Ecto neural progenitor cell (in vitro differentiated cells): ENCODE measurements at places on chromosomes 6 and 20.

- DNase-seq, result no peak
Measured at GRCh38 chr6:85580118-85580877, 13.4 kb downstream of the SNX14 start.

DNA sequence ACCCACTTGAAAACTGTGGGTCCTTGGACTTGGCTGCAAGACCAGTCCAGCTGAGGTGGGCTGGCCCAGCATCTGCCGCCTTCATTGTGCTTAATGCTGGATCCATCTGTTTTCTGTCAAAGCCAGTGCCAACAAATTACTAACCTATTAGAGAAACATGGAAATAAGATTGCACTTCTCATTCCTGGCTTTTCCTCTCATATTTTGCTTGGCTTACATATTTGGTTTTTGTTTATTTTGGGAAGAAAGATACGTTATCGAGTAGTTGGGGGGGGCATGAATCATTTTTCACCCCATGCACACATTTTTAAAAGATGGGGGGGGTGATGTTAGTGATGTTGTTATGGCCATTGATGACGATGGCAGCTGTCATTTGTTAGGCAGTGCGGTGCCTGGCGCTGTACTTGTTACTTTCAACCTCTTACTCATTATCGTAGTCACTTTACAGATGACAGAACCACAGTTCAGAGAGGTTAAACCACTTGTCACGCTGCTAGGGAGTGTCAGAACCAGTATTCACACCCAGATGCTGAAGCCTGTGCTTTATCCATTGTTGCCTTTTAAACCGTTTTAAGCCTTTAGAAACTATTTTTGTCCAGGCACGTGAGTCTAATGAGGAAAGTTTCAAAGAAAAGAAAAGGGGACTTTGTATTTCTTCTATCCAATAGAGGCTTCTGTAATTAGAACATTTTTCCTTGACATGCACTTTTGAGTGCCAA, 180.0 kb downstream of the TMEM242 start:
- DNase-seq, result no peak

DNA sequence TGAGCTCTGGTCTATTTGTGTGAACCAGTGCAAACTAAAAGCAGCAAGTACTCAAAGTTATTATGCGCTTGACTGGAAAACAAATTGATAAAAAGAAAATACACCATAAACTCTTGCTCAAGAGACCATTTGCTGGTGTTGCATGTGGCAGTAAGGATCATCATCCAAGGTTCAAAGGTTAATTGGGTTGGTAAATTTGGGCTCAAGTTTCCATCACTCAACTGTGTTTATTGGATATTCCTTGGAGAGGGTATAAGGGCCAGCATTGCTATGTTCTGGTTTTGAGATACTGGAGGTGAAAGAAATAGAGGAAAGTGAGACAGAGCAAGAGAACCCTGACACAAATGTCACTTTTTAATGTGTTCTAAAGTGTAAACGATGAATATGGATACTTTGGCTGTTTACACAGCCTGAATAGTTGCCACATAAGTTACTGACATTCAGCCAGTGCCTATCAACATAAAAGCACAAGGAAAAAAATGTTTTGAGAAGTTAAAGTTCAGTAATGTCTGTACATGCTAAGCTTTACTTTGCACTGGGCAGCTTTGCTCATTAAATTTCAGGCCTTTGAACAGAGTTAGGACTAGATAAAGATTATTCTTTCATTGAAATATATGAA, 736.1 kb downstream of the HDGFL1 start:
- no peak for DNase-seq

- no peak for DNase-seq
Measured at GRCh38 chr20:48489046-48489463, 338.7 kb downstream of the PREX1 start.

DNA sequence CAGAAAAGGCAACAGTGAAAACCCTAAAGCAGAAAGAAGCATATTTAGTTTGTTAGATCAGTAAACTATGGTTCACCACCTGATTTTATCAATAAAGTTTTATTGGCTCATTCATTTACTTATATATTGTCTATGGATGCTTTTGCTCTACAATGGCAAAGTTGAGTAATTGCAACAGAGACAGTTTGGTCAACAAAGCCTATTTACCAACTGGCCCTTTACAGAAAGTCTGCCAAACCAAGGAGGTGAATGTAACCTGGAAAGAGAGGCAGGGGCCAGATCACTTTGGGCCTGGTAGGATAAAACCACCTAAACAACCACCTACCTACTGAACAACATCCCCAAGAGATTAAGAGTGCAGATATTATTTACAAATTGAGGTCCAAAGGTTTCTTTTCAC, 19.4 kb downstream of the SAYSD1 start:
- DNase-seq, result no peak

DNA sequence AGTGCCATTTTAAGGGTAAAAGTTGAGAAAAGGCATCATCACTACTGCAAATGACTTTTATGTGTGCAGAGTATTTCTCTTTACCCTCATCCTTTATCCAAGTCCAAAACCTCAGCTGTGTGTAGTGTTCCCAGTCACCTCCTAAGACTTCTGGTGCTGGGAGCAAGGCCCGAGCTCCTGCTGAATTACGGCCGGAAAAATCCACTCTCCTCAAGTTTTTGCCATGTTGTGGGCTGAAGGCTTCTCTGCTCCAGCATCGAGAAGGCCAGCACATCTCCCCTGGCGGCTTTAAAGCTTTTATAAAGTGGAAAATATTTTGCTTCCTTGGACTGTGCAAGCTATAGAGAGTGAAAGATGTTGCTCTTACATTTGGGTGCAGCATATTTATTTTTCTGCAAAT, 153.2 kb upstream of the THBS2 start:
- no peak for DNase-seq

- no peak for DNase-seq
Measured at GRCh38 chr6:41079080-41079479, 6.3 kb downstream of the NFYA start.

GRCh38 chr20:45890077-45890984, 677 bp downstream of the NEURL2 start:
- DNase-seq, result peak; percentile 91
